ENCODE measurements at places on chromosomes 16 and 17. TPM values are rescaled to one million over a fixed set of nuclear protein-coding genes. Genes with fewer than 3 reads are reported as not detected.

The MATCAP1 gene
- 12.0 TPM for polyA plus RNA-seq

The GCGR gene
- not detected for polyA plus RNA-seq

The DNAI2 gene
- polyA plus RNA-seq = not detected

The DBF4B gene
- 1.3 TPM for polyA plus RNA-seq

The NOG gene
- 4.9 TPM for polyA plus RNA-seq

The CRISPLD2 gene
- 0.28 TPM for polyA plus RNA-seq

The OTOA gene
- polyA plus RNA-seq = not detected

The WSB1 gene
- polyA plus RNA-seq = 41.1 TPM

The RANGRF gene
- polyA plus RNA-seq = 95.5 TPM

The ABCA8 gene
- 5.3 TPM for polyA plus RNA-seq

The P3H4 gene
- 0.55 TPM for polyA plus RNA-seq

The C16orf74 gene
- 0.34 TPM for polyA plus RNA-seq

The MYO15A gene
- polyA plus RNA-seq = 0.70 TPM

The RHBDL3 gene
- 0.17 TPM for polyA plus RNA-seq

The UBALD1 gene
- 1.7 TPM for polyA plus RNA-seq

The PRR35 gene
- not detected for polyA plus RNA-seq

The HAGHL gene
- 3.0 TPM for polyA plus RNA-seq

The TBC1D10B gene
- polyA plus RNA-seq = 5.3 TPM

The RAB37 gene
- polyA plus RNA-seq = not detected

The CA10 gene
- 21.7 TPM for polyA plus RNA-seq

The BCAS3 gene
- polyA plus RNA-seq = 39.0 TPM

The PRAC2 gene
- polyA plus RNA-seq = not detected

The TNFRSF13B gene
- polyA plus RNA-seq = not detected

The ACE gene
- not detected for polyA plus RNA-seq

The PPM1E gene
- 4.2 TPM for polyA plus RNA-seq

The OR2C1 gene
- polyA plus RNA-seq = not detected

The TMED6 gene
- not detected for polyA plus RNA-seq

The CACNG5 gene
- not detected for polyA plus RNA-seq

The KRTAP1-5 gene
- polyA plus RNA-seq = not detected

The CTRB1 gene
- polyA plus RNA-seq = not detected

The EEF2KMT gene
- 4.1 TPM for polyA plus RNA-seq

The HOXB7 gene
- not detected for polyA plus RNA-seq

The ABCC3 gene
- 0.45 TPM for polyA plus RNA-seq

The MT3 gene
- polyA plus RNA-seq = 352 TPM

The CLEC18A gene
- polyA plus RNA-seq = not detected

The PIK3R6 gene
- polyA plus RNA-seq = not detected

The MT1E gene
- polyA plus RNA-seq = 34.2 TPM

The DYNC1LI2 gene
- 55.7 TPM for polyA plus RNA-seq

The WFIKKN2 gene
- polyA plus RNA-seq = not detected

The ATF7IP2 gene
- 74.3 TPM for polyA plus RNA-seq

The KRTAP4-9 gene
- not detected for polyA plus RNA-seq

The TBX4 gene
- polyA plus RNA-seq = not detected

The CDRT15L2 gene
- polyA plus RNA-seq = 0.77 TPM

The LRRC36 gene
- 3.7 TPM for polyA plus RNA-seq

The BANP gene
- polyA plus RNA-seq = 3.1 TPM

The PLCG2 gene
- polyA plus RNA-seq = 2.9 TPM

The GPR179 gene
- polyA plus RNA-seq = not detected

The PGAP3 gene
- 1.3 TPM for polyA plus RNA-seq

The SLC5A11 gene
- polyA plus RNA-seq = 18.1 TPM

Data from Purkinje cell (primary cell).